ENCODE measurements at places on chromosomes 16 and 17.

DNA sequence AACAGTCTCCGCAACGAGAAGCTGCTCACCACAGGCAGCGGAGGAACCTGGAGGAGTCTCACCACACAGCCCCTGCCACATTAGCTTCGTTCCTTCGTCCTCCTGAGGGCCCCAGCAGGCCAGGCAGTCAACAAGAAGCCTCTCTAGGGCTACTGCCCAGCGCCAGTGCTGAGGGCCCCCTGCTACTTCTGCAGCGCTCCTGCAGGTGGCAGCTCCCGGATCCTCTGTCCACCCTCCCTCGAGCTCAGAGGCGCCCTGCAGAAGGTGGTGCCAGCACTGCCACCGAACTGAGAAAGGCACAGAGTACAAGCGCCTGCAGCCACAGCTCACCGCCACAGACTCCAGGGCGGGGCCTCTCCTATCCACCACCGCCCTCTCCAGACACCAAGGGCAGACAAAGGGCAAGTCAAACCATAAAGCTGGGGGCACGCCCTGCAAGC, 27.3 kb downstream of the KDM8 start:
- no peak for DNase-seq

- DNase-seq = no peak
Measured at GRCh38 chr17:63316100-63316499, 130.0 kb downstream of the CYB561 start.

- DNase-seq = no peak
Measured at GRCh38 chr16:65306300-65306699, 184.4 kb upstream of the CDH11 start.

DNA sequence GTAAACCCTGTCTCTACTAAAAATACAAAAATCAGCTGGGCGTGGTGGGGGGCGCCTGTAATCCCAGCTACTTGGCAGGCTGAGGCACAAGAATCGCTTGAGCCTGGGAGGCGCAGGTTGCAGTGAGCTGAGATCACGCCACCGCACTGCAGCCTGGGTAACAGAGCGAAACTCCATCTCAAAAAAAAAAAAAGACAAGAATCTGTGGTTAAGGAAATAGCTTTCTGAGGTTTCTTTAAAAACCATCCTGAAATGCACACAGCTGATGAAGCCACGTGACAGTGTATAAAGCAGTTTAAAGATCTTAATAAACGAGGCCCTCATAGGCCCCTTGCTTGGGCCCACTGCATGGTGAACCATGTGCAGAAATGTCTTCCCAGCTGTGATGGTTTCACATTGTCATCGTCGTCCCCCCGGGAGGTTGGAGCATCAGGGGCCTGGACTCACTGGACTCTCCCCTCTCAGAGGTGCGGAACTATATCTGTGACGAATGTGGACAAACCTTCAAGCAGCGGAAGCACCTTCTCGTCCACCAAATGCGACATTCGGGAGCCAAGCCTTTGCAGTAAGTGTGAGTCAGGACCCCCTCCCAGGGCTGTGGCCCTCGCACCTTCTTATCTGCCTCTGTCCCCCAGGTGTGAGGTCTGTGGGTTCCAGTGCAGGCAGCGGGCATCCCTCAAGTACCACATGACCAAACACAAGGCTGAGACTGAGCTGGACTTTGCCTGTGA, 16.2 kb downstream of the ZNF276 start:
- no peak for DNase-seq

- DNase-seq = no peak
Measured at GRCh38 chr17:76261421-76262215, 3.5 kb upstream of the UBALD2 start.

DNA sequence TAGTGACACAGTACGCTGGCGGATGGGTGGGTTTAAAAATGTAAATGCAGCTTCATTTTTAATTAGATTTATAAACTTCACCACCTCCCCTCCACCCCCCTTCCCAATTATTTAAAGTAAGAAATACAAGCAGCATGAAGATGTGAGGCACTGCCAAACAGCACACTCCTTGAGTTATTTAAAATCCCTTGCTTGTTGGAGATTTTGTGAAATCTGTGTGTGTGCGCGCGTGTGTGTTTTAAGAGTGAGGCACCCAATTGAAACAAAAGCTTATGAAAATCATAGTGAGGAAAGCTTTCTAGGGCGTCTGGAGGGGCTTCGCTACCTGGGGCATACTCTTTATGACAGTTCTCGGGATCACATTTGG, 219.6 kb upstream of the IRX3 start:
- no peak for DNase-seq

DNA sequence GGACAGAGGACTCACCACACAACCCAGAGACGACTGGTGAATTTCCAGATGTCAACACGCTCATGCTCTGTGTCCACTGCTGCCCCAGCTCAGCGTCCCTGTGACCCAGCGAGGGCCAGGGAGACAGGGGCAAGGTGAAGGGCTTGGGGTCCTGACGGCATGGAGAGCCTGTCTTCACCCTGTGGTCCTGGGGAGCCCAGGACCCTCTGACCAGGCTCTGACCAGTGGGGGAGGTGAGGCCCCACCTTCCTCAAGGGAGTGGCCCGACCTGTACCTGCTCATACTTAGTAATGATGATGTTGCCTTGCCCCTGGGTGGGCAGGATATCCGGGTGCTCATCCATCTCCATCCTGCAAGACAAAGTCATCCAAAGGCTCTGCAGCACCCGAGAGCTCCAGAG, 39.8 kb downstream of the TNFRSF13B start:
- no peak for DNase-seq

GRCh38 chr16:57284209-57284951, at the start of gene PLLP:
Gene PLLP (minus strand): TSS chr16:57284672. CDS start chr16:57284540, 132 bp downstream.
- DNase-seq = no peak

DNA sequence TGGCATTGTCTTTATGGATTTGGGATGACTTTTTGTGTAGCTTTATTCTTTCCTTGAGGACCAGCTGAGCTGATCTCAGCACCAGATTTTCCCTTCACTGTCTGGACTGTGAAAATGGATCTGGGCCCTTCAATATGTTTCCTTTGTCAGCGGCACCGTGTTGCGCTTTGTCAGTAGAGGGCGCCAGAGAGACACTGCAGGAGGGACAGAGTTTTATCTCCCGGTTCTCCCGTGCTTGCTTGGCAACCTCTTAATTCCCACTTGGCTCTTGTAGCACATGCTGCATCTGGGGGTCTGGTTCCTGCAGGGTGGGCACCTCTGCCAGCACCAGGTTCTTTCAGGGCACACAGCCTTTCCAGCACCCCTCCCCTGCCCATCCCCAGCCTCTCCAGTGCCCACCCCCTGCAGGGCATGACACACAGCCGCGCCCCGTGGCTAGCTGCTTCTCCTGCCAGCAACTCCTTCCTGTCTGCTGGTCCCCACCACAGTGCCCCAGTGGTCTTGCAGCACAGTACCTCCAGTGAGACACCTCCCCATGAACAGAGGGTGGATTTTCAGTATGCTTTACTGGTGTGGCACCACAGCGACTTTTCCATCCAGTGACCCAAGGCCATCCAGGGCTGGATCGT, 19.6 kb downstream of the OR1D5 start:
- no peak for DNase-seq

DNA sequence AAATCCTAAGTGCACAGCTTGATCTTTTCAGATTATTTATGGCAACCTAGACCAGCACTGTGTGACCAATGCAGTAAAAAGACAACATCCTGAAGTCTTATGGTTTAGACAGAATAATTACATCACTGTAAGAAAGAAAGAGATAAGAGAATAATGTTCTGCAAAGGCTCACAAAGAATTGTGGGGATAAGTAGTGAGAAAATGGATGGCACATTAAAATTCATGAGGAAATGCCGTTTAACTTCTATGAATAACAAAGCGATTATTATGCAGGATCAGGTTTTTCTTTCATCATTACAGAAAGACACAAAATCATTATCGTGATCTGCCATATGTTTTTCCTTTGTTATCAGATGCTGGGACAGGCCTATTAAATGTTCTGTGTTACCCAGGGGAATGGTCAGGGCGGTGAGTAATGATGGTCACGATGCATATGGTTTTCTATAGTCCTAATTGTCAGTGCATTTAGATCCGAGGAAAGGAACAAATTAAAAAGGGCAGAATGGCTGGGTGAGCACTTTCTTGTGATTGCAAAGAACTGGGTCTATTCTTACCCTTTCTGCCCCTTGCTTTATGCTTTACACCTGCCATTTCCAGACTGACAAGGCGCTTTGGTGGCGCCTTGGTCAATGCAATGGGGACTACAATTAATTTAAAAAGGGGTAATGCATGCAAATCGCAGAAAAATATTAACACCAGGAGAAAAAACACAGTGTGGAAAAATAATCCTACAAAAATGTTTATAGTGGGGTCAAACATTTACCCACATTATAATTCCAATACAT, 18.1 kb upstream of the DHX40 start:
- DNase-seq = no peak

- no peak for DNase-seq
Measured at GRCh38 chr16:50373345-50373701, 4.5 kb upstream of the BRD7 start.

GRCh38 chr17:17513626-17514025, 17.4 kb upstream of the RASD1 start:
- no peak for DNase-seq

GRCh38 chr17:75774991-75775668, 9.5 kb upstream of the UNK start:
- DNase-seq = no peak

GRCh38 chr17:559551-560431, 154.8 kb downstream of the VPS53 start:
- no peak for DNase-seq

GRCh38 chr17:64772845-64773299, 110.8 kb upstream of the SMURF2 start:
- DNase-seq = no peak

DNA sequence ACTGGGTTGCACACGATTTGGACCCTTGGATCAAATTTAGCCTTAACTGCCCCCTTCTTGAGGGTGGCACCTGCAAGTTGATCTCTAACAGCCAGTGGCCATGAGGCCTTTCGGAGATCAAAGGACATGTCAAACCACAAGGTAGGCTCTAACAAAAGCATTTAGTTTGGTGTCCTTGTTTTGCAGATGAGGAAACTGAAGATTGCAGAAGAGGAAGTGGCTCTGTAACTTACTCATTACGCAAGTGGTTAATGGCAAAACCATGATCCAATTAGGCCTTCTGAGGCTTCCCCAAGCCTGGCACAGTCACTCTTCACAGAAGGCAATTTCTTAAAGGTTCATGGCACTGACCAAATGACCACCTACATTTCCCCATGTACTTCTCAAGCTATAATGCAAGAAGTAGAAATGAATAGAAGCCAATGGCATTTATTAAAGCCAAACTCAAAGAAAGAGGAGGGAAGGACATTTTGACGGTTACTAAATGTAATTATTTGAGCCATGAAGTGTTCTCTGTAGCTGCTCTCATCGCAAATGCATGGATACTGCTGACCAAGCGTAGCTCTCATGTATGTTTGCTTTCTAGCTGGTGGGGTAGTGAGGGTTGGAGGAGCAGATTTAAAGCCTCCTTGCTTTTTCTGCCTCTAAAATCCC, 32.8 kb upstream of the ABCC12 start:
- peak; percentile 89 for DNase-seq

GRCh38 chr16:11725457-11725856, 17.2 kb downstream of the TXNDC11 start:
- DNase-seq = no peak

DNA sequence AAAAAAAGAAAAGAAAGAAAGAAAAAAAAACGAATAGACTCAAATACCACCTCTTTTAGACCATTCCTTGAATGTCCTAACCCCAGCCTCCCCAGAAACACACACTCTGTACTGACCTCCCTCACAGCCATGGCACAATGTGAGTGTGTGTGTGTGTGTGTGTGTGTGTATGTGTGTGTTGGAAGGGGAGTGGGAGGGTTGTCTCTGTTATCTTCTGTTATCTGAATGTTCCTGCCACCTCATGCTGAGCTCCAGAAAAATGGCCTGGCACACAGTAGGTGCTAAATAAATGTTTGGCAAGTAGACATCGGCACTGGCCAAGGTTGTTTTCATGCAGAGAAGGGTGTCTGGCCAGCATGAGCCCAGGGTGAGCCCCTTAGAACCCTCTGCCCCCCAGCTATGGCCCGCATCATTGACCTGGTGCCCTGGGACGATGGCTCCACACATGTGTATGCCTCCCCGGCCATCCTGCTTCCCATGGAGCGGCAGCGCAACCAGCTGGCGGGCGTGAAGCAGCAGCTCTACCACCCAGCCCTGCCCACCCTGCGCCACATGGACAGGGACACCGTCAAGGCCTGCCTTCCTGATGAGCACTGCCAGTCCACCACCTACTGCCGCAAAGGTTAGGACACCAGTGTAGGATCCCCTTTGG, 6.6 kb upstream of the CNGB1 start:
- DNase-seq = no peak

- peak; percentile 13 for DNase-seq
Measured at GRCh38 chr16:8571061-8571596, 19.2 kb downstream of the TMEM114 start.

- no peak for DNase-seq
Measured at GRCh38 chr16:69564845-69565670, 708 bp upstream of the NFAT5 start.

GRCh38 chr17:38731526-38732294, 1.6 kb downstream of the CISD3 start:
- DNase-seq = peak; percentile 48

GRCh38 chr16:47646914-47647313, 185.8 kb downstream of the PHKB start:
- no peak for DNase-seq

- DNase-seq = no peak
Measured at GRCh38 chr17:1779571-1780131, 17.8 kb downstream of the SERPINF1 start.

DNA sequence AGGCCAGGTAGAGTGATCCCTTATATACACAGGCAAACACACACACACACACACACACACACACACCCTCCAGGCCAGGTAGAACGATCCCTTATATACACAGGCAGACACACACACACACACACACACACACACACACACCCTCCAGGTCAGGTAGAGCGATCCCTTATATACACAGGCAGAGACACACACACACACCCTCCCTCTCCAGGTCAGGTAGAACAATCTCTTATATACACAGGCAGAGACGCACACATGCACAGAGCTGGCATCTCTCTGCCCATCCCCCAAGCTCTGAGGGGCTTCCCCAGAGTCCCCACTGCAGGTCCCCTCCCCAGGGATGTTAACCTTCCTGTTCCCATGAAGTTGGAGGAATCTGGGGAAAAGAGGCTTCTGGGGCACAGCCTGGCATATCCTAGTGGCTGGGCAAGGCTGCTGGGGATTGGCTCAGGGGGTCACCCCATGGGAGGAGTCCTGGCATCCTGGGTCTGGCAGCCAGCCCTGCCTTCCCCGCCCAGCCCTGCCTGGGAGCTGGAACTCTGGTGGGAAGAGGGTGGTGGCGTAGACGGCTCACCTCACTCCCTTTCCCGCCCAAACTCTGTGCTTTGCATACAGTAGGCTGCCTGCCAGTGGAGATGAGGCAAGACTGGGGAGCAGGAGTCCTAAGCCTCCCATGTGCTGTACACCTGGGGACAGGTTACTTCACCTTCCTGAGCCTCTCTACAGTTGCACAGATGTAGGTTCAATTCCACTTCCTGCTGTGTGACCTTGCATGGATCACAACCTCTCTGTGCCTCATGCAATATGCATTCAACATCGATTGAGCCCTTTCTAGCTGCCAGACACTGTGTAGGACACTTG, 41.8 kb downstream of the TEKT5 start:
- DNase-seq = no peak

- no peak for DNase-seq
Measured at GRCh38 chr16:14148569-14148968, 77.5 kb downstream of the MRTFB start.
